ENCODE measurements at places on chromosomes 6 and 20.
A peak's percentile ranks its signal among the peaks of the same experiment; 100 is the strongest.

DNA sequence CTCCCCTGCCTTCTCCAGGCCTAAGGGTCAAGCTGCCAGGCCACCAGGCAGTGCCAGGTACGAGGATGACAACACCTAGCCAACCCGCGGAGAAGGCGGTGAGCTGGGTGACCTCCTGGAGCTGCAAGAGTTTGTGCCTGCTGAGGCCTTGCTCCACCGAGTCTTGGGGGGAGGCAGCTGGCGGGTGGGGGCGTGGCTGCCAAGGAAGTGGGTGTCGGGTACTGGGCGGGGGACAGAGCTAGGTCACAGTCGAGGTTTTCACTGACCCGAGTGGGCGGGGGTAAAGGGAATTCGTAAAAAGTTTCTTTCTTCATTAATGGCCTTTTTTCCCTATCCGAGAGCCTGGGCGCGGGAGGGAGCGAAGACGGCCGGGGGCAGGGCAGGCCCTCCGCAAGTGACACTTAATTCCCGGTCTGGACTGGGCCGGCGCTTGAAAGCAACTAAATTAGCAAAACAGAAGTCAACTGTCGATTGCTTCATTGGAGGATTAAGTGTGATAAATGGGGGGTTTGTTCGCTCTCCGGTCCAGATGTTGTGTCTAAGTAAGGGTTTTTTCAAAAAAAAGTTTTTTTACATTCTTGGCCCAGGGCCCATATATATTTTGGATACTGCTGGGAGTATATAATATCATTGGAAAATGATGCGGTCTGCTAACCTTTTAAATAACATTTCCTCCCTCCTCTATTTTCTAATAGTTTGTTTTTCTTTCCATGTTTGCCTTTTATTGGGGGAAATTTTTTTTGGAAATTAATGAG lies 43.1 kb upstream of the FOXP4 start:
- DNase-seq: no peak

- DNase-seq: no peak
These were observed 272.4 kb downstream of the GMDS start for GRCh38 chr6:1972962-1973361.

DNA sequence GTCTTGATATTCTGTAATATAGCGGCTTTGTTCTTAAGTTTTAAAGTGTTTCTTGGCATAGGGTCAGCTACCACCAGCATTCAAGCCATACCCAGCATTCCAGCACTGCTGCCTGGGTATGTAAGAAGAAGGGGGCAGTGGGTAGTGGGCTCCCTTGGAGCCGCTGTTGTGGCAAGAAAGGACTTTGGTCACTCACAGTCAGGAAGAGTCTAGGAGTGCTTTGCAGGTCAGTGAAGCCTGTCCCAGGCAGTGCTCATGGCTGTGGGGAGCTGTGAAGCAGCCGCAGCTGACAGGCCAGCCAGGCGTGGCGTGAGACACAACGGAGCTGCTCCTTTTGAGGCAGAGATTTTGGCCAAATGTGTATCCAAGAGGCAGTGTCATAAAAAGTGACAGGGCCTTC lies 512.0 kb downstream of the CDKAL1 start:
- peak; percentile 86 for DNase-seq

- DNase-seq: no peak
These were observed 94.6 kb downstream of the ARMC2 start for GRCh38 chr6:108942556-108943492.

GRCh38 chr6:41732591-41733359 lies 2.6 kb downstream of the TFEB start:
- peak; percentile 74 for DNase-seq

DNA sequence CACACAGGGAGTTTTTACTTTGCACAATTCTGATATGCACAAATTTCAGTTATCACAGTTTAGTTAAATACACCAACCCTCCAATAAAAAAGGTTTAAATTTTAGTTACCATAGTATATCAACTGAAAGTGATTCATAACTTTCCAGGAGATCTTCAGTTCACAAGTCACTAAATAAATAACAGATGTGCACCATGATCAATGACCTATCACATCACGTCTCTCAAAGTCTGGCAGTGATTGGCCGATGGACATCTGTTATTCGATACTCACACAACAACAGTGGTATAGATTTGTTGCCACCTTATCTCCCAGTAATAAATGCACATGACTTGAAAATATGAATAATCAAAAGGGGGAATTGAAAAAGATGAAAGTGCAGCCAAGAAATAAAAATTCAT lies 66.8 kb upstream of the PTCHD4 start:
- DNase-seq: no peak

- no peak for DNase-seq
These were observed 92.9 kb downstream of the ANKS1A start for GRCh38 chr6:34981951-34982350.

- no peak for DNase-seq
These were observed 54.3 kb upstream of the APCDD1L start for GRCh38 chr20:58569241-58570125.

GRCh38 chr20:5135363-5136012 lies 8.7 kb downstream of the CDS2 start:
- no peak for DNase-seq

GRCh38 chr6:11172501-11173327 lies 59.8 kb downstream of the NEDD9 start:
- peak; percentile 61 for DNase-seq

GRCh38 chr6:100353276-100354015 lies 111.3 kb downstream of the SIM1 start:
- DNase-seq: peak; percentile 11

DNA sequence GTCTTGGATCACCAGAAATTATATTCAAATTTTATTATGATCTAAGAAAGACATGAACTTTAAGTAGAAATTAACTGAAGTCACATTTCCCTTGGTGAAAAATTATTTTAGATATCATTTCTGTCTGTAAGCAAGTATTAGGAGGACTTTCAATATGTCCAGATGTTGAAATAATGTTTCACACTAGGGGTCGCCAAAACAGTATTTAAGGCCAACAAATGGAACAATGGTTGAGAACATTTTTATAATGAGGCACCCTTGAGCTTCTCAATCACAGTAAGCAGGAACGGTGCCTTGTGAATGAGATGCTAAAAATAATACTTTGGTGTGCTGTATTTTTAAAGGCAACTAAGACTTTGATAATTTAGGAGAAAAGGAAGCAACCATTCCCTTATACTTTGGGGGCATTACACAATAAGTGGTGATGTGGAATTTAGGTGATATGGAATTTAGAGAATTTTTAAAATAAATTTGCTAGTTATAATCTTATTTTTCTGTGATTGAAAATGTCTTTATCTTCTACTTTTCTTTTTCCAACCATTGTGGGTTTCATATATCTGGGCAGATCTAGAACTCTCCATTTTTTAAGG lies 9.6 kb upstream of the SF3B5 start:
- DNase-seq: peak; percentile 75

DNA sequence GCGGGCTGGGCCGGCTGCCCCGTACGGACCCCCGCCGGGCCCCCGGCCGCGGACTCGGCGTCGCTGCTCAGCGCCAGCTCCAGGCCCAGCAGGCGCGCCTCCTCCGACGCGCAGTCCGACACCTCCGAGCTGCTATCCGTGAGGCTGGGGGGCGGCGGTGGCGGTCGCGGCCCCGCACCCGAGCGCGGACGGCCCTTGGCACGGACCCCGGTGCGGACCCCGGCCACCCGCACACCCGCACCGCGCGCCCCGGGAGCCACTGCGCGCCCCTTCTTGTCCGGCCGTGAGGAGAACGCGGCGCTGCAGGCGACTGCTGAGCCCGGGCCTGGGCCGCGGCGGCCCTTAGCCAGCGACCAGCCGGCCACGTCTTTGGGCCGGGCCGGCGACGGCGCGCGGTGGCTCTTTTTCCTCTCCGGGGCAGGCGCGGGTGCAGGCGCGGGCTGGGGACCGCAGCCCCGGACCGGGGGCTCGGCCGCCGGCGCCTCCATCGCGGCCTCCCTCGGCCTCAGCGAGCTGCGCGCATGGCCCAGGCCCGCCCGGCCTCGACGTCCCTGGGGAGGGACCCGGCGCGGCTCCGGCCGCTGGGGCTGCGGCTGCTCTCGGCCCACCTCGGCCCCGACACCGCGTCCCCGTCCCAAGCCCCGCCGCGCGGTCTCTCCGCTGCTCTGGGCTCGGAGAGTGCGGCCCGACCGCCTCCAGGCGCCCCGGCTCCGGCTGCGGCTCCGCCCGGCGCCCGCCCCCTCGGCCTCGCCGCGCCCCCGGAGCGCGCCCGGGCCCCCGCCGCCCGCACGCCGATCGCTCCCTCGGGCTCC lies 12.9 kb upstream of the TLDC2 start:
- DNase-seq: no peak

DNA sequence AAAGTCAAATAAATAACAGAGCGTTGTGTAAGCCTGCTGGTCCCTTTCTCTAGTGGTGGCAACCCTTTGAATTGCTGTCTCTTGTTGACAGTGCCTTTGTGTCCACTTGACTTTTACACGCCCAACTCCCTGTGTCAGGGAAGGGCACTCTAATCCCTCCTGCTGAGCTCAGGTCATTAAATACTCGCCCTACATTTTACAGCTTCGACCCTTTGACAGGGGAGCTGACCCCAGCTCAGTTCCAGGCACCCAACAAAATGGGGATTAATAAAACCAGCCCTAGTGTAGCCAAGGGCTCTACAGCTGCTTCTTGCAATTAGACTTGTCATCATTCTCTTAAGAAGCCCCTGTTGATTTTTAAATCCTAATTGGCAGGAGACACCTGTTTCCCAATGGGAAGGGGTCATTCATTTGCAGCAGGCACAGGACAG lies 308.2 kb downstream of the EYA4 start:
- DNase-seq: no peak

DNA sequence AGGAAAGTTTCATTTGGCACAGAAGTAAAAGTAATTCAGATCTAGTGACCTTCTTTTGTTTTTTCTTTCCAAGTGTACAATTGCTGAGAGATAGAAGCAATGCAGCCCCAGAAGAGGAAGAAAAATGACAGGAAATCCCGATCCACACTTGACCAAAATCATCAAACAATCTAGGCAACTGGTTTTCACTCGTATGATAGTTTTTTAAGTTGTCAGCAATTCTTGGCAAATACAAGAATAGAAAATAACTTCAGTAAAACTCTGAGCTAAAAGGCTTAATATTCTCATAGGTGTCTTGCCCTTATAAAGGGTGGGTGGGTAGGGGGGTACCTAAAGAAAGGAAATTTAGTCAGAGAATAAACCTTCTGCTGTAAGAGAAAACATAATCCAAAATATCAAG lies 36.0 kb downstream of the SESN1 start:
- no peak for DNase-seq

DNA sequence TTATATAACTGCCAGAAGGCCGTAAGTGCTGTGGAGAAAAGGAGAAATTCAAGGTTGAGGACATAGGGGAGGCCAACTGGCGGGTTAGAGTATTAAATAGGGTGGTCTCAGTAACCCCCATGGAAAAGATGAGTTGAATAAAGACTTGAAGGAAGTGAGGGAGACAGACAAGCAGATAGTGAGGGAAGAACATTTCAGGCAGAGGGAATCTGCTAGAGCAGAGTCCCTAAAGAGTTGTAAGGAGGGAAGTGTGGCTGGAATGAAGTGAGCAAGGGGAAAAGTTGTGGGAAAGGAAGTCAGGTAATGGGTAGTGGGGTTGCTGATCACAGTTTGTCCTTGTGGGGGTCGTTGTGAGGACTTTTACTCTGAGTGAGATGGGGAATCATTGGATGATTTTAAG lies 1.4 kb downstream of the KIFC1 start:
- DNase-seq: no peak

- DNase-seq: peak; percentile 98
These were observed 121.4 kb downstream of the KIF13A start for GRCh38 chr6:17865798-17866725.

- no peak for DNase-seq
These were observed 61.0 kb downstream of the KIF6 start for GRCh38 chr6:39664173-39664572.

DNA sequence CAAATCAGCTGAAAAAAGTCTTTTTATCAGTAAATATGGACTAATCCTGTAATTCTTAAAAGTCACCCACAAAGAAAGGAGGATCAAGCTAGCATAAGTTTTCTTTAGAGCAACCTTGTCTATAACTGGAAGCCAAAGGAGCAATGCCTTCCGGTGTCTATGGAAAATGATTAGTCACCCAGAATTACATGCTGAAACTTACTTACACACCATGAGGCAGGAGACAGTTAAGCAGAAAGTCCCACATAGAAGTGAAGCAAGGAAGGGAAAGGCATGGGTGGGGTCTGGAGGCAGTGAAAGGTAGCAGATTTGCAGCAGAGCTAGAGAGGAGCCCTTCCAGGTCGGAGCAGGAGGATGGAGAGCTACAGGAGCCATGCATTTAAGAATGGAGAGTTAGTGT lies 153.7 kb upstream of the RIPOR2 start:
- no peak for DNase-seq

- DNase-seq: no peak
These were observed 446.8 kb downstream of the TFAP2B start for GRCh38 chr6:51265426-51265825.

DNA sequence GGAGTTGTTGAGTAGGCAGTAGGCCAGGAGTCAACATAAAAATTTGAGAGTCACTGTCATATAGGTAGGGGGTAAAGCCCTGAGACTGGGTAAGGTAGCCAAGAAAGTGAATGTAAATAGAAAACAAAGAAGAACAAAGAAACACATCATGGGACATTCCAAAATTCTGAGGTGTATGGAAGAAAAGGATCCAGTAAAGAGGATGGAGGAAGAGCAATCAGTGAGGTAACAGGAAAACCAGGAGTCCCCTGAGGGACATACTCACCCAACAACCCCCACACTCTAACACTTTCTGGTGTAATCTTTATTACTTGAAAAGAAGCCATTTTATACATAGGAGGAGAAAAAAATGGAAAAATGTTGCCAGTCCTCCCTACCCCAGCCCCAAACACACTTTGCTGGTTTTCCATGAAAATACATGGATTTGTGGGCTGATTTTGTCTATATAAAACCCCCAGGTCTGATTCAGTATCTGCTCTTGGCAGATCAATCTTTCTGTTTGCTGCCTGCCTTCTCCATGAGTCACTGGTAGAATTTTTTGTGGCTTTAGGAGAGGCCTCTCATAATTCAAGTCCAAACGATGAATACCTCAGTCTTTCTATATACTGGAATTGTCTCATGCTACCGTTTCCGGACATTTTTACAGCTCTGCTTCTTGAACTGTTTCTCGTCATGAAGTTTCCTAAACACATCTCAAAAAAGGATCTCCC lies 271.4 kb upstream of the MAN1A1 start:
- DNase-seq: peak; percentile 34

DNA sequence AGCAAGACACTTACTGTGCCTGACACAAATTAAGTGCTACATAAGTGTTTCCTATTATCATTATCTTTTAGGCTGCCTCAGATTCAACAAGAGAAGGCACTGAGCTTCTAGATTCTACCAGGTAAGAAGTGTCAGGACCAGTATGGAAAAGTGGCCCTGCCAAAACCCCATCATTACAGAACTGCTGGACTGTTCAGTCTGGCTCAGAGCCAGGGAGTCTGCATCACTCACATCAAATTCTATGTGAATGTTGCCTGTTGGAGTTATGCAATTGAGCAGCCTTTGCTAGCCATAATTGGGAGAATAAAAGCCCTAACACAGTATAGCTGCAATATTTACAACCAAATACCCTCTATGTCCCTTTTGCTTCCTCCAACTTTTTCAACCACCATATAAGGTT lies 70.9 kb downstream of the ATG5 start:
- DNase-seq: peak; percentile 8

All from kidney glomerular epithelial cell (primary cell).